NCI-H226 (cell line): ENCODE measurements at places on chromosomes 16 and 17.

- no peak for DNase-seq
Observed at GRCh38 chr17:35596530-35597233, 9.6 kb downstream of the AP2B1 start.

DNA sequence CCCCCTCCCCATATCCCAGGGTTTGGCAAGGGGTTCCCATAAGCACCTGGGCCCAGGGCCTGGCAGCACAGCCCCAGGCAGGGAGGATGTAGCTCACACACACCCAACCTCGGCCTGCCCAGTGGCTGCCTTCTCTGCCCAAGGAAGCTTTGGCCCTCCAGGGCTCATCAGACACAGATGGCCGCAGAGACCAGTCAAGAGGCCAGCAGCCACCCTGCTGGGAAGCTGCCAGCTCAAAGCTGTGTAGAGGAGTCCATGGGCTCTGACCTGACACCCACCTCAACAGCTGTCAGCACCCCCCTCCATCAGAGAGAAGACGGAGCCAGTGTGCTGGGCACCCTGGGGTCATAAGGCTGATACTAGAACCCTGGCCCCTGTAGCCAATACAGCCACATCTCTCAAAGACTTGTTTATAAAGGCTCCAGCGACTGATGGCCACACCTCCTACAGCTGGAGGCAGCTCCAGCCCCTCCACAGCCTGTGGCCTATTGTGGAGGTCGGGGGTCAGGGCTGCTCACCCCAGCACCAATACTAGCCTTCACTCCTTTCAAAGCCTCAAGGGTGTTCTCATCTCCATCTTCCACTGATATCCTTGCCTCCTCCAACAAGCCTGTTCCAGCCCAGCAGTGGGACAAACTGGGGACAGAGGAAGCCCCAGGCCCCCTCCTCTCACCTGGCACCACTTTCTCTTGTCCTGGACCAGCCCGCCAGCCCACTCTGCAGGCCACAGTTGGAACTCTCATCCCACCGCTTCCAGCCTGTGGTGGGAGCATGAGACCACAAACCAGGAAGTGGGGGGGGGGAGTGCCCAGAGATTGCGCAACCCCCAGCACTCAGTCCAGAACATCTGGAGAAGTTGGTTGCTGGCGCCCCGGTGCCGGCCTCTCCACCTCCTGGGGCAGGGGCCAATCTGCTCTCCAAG is 2.2 kb upstream of the MPG start:
- peak; percentile 76 for DNase-seq

- DNase-seq: no peak
Observed at GRCh38 chr17:38654411-38655398, 20.1 kb downstream of the EPOP start.

DNA sequence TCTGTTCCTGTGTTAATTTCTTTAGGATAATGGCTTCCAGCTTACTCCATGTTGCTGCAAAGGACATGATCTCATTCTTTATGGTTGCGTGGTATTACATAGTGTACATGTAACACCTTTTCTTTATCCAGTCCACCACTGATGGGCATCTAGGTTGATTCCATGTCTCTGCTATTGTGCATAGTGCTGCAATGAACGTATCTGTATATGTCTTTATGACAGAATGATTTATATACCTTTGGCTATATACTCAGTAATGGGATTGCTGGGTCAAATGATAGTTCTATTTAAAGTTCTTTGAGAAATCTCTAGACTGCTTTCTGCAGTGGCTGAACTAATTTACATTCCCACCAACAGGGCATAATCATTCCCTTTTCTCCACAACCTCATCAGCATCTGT is 39.8 kb downstream of the ABCA10 start:
- no peak for DNase-seq

GRCh38 chr16:27102701-27103575 is 36.2 kb downstream of the C16orf82 start:
- DNase-seq: no peak

- DNase-seq: no peak
Observed at GRCh38 chr17:41910701-41911391, 7.9 kb downstream of the ACLY start.

DNA sequence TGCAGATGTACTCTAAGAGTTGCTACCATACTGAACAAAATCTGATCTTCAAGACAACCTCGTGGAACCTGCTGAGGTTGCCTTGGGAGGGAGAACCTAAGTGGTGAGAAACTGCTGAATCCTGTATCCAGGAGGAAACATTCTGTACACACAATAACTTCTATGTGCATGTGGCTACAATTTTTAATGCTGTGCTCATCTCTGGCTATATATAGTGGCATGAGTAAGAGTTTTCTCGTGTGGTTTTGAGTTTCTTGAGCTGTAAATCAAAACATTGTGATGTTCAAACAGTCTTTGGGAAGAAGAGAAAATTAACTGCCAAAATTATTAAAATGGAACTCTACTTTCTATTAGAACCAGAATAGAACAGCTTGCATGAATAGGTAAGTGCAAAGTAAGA is 206.8 kb downstream of the CA10 start:
- DNase-seq: no peak

DNA sequence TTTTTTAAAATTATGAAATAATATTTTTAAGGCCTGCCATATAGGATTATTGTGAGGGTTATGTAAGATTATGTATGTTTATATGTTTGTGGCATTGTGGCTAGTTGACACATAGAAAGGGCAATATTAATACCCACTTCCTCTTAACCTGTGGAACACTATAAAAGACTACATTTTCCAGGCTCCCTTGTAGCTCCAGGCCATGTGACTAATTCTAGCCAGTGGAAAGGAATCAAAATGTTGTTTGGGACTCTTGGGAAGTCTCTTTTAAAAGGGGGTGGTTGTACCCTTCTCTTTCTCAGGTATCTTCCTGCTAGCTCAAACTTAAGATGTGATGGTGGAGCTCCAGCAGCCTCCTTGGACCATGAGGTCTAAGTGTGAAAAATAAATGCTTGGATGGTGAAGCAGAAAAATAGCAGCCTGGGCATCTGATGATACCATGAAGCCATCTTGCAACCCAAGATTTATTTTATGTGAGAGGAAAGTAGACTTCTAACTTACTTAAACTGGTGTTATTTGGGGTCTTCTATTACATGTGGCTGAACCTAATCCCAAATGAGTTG is 39.2 kb downstream of the TEKT5 start:
- DNase-seq: no peak

DNA sequence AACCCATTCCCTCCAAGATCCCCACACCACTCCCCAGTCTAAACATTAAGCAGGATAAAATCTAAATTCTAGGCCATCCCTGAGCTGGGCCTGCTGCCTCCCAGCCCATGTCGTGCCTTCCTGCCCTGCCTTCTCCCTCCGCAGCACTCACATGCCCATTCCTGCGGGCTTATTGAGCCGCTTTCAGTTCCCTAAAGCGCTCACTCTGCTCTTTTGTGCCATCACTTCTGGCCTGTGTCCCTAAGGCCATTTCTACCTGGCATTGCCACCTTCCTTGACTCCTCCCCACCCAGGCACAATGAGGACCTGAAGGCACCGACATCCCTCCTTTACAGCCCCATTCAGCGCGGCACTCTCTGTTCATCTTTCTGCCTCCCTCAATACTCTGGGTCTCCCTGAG is 13.0 kb upstream of the RAB5C start:
- no peak for DNase-seq

GRCh38 chr16:57567691-57568090 is 25.2 kb downstream of the ADGRG5 start:
- DNase-seq: no peak
